ENCODE measurements at places on chromosomes 13 and 19. TPM values are rescaled to one million over a fixed set of nuclear protein-coding genes. Genes with fewer than 3 reads are reported as not detected.
A peak's percentile ranks its signal among the peaks of the same experiment; 100 is the strongest.

The ZNF616 gene
- total RNA-seq, result 4.9 TPM

The CHST8 gene
- not detected for total RNA-seq

The SYT5 gene
- not detected for total RNA-seq

The SLC7A10 gene
- total RNA-seq, result not detected

The NLRP4 gene
- total RNA-seq, result not detected

The RNF17 gene
- total RNA-seq, result not detected

The FFAR1 gene
- total RNA-seq, result 0.66 TPM

The CCDC159 gene
- 25.6 TPM for total RNA-seq

The CYP2F1 gene
- total RNA-seq, result not detected

The ACTMAP gene
- total RNA-seq, result 33.0 TPM

The FGF21 gene
- not detected for total RNA-seq

The OR7D2 gene
- total RNA-seq, result not detected

DNA sequence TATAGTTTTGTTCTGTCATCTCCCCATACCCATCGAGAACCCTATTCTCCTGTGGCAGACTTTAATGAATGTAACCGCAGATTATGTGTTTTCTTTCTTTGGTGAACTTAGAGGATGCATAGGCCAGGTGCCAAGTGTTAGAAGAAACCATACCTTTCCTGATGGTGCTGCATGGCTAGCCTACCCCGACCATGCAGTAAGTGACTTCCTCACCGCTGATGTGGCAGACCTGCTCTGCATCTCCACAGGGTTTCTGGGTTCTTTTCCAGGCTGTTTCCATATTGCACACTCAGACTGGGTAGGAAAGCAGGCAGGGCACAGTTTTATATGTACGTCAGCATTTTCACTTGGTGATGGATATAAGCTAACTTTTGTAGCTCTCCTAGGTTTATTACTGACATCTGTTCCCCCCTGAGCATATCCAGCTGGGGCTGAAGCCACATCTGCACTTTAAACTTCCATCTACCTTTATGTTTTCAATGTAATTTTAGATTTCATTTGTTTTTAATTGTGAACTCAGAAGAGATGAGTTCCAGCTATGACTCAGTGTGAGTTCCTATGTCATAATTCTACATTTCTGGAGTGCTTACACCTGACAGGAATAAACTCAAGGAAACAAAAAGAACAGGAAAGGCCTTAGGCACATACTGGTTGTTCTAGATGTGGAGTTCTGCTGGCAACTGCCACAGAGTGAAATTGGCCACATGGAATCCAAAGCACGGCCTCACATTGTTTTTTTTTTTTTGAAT, 42.3 kb downstream of the LRCH1 start:
- no peak overlapping the region for H3K4me3 ChIP-seq
- peak overlapping the region; percentile 16 for H3K27ac ChIP-seq
- no peaks in the 10 kb centered on the region for H3K36me3 ChIP-seq

DNA sequence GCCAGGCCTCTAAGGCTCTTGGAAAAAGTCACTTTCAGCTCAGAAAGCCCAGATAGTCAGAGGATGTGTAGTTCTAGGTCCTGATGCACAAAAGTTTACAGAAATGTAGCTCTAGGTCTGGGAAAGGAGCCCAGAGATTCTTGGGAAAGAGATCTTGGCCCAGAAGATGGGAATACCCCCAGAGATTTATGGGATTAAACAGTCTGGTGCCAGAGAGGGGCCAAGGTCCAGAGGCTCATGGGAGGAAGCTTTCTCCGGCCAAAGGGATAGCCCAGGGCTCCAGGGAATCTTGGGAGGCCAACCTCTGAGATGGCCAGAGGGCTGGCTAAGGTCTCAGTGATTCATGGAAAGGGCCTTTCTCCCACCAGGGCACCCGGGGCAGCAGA, 15.2 kb downstream of the BCAT2 start:
- no peaks in the 10 kb centered on the region for H3K4me1 ChIP-seq
- no peaks in the 10 kb centered on the region for H3K27me3 ChIP-seq
- no peak overlapping the region for H3K4me3 ChIP-seq
- H3K27ac ChIP-seq, result peak overlapping the region; percentile 67
- no peak for DNase-seq

GRCh38 chr13:43405457-43405856, 381.3 kb downstream of the ENOX1 start:
- no peak for DNase-seq
- no peaks in the 10 kb centered on the region for H3K27me3 ChIP-seq
- no peak overlapping the region for H3K4me3 ChIP-seq
- no peak overlapping the region for H3K27ac ChIP-seq

- H3K4me1 ChIP-seq, result peaks cover 26% of the 10 kb centered on the region
- peak overlapping the region; percentile 95 for H3K27ac ChIP-seq
- H3K4me3 ChIP-seq, result peak overlapping the region; percentile 97
- H3K36me3 ChIP-seq, result peaks cover 37% of the 10 kb centered on the region
Observed at GRCh38 chr19:49488046-49488862, 846 bp downstream of the RPL13A start.

GRCh38 chr13:65907666-65908525, 1322.2 kb downstream of the PCDH9 start:
- no peaks in the 10 kb centered on the region for H3K4me1 ChIP-seq
- no peaks in the 10 kb centered on the region for H3K27me3 ChIP-seq
- no peak overlapping the region for H3K4me3 ChIP-seq
- H3K36me3 ChIP-seq, result no peaks in the 10 kb centered on the region

GRCh38 chr13:55682776-55683175, 1457.9 kb upstream of the PRR20A start:
- no peak overlapping the region for H3K27ac ChIP-seq
- H3K36me3 ChIP-seq, result no peaks in the 10 kb centered on the region
- DNase-seq, result no peak
- no peaks in the 10 kb centered on the region for H3K27me3 ChIP-seq

DNA sequence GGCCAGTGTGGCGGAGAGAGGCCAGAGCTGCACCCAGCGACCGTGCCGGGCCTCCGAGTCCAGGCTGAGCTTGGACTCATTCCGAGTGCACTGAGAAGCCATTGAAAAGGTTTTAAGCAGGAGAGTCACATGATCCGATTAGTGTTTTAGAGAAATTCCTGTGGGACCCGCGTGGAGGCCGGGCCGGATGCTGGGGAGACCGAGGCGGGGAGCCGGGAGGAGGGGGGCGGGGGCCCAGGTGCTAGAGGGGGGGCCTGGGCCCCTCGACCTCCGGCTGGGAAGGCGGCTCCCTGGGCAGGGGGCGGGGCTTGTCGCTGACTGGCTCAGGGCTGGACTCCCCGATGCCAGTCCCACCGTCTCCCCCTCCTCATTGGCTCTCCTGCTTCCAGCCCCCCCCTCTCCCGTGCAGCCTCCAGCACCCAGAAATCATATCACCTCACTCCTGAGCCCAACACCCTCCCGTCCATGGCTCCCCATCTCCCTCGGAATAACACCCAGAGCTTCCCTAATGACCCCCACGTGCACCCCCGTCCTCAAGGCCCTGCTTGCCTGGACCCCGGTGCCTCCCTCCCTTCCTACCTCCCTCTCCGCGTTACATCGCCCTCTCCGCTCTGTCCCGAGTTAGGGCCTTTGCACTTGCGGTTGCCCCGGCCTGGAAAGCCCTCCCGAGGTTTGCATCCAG, 5.2 kb upstream of the ZNF579 start:
- no peak overlapping the region for H3K27ac ChIP-seq
- no peaks in the 10 kb centered on the region for H3K27me3 ChIP-seq
- H3K4me1 ChIP-seq, result peaks cover 41% of the 10 kb centered on the region
- DNase-seq, result peak; percentile 67

- H3K36me3 ChIP-seq, result no peaks in the 10 kb centered on the region
- no peak overlapping the region for H3K4me3 ChIP-seq
- no peak for DNase-seq
- H3K27me3 ChIP-seq, result no peaks in the 10 kb centered on the region
Observed at GRCh38 chr13:110376120-110376519, 69.0 kb downstream of the COL4A2 start.

- no peaks in the 10 kb centered on the region for H3K4me1 ChIP-seq
- no peak overlapping the region for H3K4me3 ChIP-seq
- H3K36me3 ChIP-seq, result no peaks in the 10 kb centered on the region
- H3K27me3 ChIP-seq, result no peaks in the 10 kb centered on the region
- DNase-seq, result no peak
Observed at GRCh38 chr13:94956417-94957110, 244.2 kb upstream of the SOX21 start.

GRCh38 chr19:9931629-9932028, 4.7 kb downstream of the OLFM2 start:
- H3K27ac ChIP-seq, result no peak overlapping the region
- H3K4me1 ChIP-seq, result no peaks in the 10 kb centered on the region
- H3K36me3 ChIP-seq, result no peaks in the 10 kb centered on the region
- H3K27me3 ChIP-seq, result no peaks in the 10 kb centered on the region
- H3K4me3 ChIP-seq, result no peak overlapping the region
- DNase-seq, result no peak

GRCh38 chr13:43963726-43964125, 84.0 kb downstream of the LACC1 start:
- H3K27me3 ChIP-seq, result no peaks in the 10 kb centered on the region
- no peaks in the 10 kb centered on the region for H3K4me1 ChIP-seq
- no peaks in the 10 kb centered on the region for H3K36me3 ChIP-seq
- no peak overlapping the region for H3K4me3 ChIP-seq

GRCh38 chr13:39559847-39560246, 43.1 kb downstream of the LHFPL6 start:
- H3K4me1 ChIP-seq, result no peaks in the 10 kb centered on the region
- no peak for DNase-seq
- no peaks in the 10 kb centered on the region for H3K36me3 ChIP-seq
- no peak overlapping the region for H3K27ac ChIP-seq
- no peaks in the 10 kb centered on the region for H3K27me3 ChIP-seq

DNA sequence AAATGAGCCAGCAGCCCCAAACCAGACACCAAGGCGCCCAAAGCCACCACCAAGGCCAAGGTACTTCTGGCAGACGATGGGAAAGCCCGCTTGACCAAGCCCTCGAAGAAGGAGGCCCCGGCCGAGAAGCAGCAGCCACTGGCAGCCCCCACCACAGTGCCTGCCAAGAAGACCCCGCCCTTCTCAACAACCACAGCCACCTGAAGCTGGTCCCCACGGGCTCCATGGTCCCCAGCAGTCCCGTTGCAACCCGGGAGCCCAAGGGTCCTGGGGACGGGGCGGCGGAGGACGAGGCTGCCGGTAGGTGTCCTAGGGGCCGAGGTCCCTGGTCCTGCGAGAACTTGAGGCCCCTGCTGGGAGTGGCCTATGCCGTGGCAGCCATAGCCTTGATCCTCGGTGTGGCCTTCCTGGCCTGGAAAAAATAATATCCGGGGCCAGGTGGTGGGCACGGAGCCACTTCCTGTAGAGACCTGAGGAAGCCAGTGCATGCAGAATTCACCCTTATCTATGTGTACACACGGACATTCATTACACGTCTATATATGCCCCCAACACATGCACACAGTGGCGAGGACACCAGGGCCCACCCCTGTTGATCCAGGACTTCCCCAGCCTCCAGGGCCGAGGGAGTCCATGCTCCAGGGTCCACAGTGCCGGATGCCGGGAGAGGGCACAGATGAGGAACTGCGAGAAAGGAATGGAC, 13.8 kb downstream of the C1QTNF9 start:
- no peak for DNase-seq
- H3K27ac ChIP-seq, result no peak overlapping the region
- H3K36me3 ChIP-seq, result no peaks in the 10 kb centered on the region
- H3K4me1 ChIP-seq, result no peaks in the 10 kb centered on the region

GRCh38 chr19:6501740-6502648, at the start of gene TUBB4A:
Gene TUBB4A, minus strand, starts transcription at chr19:6502309. Its CDS starts 97 bp downstream, at chr19:6502212.
- H3K4me1 ChIP-seq, result peaks cover 11% of the 10 kb centered on the region
- DNase-seq, result peak; percentile 67
- peak within 1 kb of the TSS; percentile 52 for H3K4me3 ChIP-seq

GRCh38 chr13:114134111-114134943, 1.9 kb upstream of the RASA3 start:
- no peak overlapping the region for H3K4me3 ChIP-seq
- peak overlapping the region; percentile 35 for H3K27ac ChIP-seq

- no peaks in the 10 kb centered on the region for H3K36me3 ChIP-seq
- no peaks in the 10 kb centered on the region for H3K4me1 ChIP-seq
- no peak overlapping the region for H3K27ac ChIP-seq
Observed at GRCh38 chr19:27966390-27966816, 1246.5 kb downstream of the UQCRFS1 start.

GRCh38 chr13:47233734-47234133, 336.9 kb upstream of the HTR2A start:
- DNase-seq, result no peak
- H3K27me3 ChIP-seq, result no peaks in the 10 kb centered on the region
- no peaks in the 10 kb centered on the region for H3K36me3 ChIP-seq
- H3K27ac ChIP-seq, result no peak overlapping the region
- H3K4me1 ChIP-seq, result no peaks in the 10 kb centered on the region

GRCh38 chr19:2607712-2608601, 94.5 kb downstream of the GNG7 start:
- no peak overlapping the region for H3K4me3 ChIP-seq
- DNase-seq, result peak; percentile 80
- no peaks in the 10 kb centered on the region for H3K36me3 ChIP-seq
- no peaks in the 10 kb centered on the region for H3K4me1 ChIP-seq

DNA sequence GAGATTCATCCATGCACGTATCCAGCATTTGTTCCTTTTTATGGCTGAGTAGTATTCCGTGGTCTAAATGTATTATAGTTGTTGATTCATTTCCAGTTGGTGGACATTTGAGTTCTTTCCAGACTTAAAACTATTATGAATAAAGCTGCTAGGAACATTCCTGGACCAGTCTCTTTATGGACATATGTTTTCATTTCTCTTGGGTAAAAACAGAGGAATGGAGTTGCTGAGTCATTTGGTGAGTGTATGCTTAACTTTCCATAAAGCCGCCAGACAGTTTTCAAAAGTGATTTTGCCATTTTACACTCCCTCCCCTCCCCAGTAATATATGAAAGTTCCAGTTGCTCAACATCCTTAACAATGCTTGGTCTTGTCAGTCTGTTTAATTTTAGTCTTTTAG, 116.4 kb downstream of the TSHZ3 start:
- H3K4me3 ChIP-seq, result no peak overlapping the region
- H3K36me3 ChIP-seq, result no peaks in the 10 kb centered on the region
- no peaks in the 10 kb centered on the region for H3K27me3 ChIP-seq
- no peaks in the 10 kb centered on the region for H3K4me1 ChIP-seq
- DNase-seq, result no peak

- H3K4me1 ChIP-seq, result no peaks in the 10 kb centered on the region
- no peak for DNase-seq
- no peak overlapping the region for H3K4me3 ChIP-seq
- no peaks in the 10 kb centered on the region for H3K27me3 ChIP-seq
- H3K27ac ChIP-seq, result no peak overlapping the region
- H3K36me3 ChIP-seq, result no peaks in the 10 kb centered on the region
Observed at GRCh38 chr13:52793515-52794061, 54.0 kb upstream of the CNMD start.

DNA sequence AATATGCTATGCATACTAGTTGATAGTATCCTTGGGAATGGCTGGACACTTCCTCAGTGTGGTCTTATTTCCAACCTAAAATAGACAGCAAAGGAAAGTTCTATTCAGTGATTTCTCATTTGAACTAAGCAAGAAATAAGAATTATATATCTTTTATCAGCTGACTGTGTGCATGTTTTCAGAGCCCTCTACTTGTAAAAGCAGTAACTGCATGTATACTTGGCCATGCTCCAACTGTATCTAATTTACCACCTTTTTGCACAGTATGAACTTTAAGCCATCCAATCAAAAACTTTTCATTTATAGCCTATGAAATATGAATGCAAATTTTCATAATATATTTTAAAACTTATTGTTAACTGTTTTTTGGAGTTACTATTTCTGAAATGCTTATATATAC, 136.4 kb upstream of the PCDH9 start:
- H3K36me3 ChIP-seq, result no peaks in the 10 kb centered on the region
- H3K4me3 ChIP-seq, result no peak overlapping the region
- no peak for DNase-seq
- H3K4me1 ChIP-seq, result no peaks in the 10 kb centered on the region
- H3K27ac ChIP-seq, result no peak overlapping the region

- peaks cover 12% of the 10 kb centered on the region for H3K4me1 ChIP-seq
- H3K27ac ChIP-seq, result no peak overlapping the region
- no peaks in the 10 kb centered on the region for H3K27me3 ChIP-seq
- no peaks in the 10 kb centered on the region for H3K36me3 ChIP-seq
Observed at GRCh38 chr19:46614114-46614722, 10.7 kb downstream of the PTGIR start.

Measured in Peyer's patch (tissue), 4 donors.